ENCODE measurements at places on chromosomes 3 and 15.

- no peak for DNase-seq
These were observed 105.5 kb downstream of the SLC25A26 start for GRCh38 chr3:66326340-66326739.

DNA sequence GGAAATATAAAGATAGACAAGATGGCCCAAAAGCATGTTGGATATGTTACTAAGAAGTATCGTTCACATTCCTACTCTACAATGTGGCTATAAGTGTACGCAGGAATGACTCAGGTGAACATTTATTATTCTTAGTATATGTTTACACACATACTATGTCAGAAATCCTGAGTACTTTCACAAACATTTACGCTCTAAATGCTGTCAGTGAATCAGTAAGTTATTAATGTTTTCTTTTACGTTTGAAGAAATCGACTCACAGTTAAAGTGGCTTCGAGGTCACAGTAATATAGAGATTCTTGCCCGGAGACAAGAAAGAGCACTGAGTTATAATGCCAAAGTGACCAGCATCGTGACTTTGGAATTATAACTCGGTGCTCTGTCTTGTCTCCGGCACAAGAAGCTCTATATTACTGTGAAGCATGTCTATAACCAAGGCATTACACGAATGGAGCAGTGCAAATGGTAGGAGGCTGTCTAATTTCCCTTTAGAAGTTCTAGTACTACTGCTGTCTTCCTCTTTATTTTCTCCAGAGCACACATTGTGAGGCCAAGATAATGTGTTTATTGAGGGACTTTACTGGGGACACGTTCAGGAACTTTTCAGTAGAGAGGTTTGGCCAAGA lies 61.8 kb upstream of the P3H2 start:
- DNase-seq: no peak

DNA sequence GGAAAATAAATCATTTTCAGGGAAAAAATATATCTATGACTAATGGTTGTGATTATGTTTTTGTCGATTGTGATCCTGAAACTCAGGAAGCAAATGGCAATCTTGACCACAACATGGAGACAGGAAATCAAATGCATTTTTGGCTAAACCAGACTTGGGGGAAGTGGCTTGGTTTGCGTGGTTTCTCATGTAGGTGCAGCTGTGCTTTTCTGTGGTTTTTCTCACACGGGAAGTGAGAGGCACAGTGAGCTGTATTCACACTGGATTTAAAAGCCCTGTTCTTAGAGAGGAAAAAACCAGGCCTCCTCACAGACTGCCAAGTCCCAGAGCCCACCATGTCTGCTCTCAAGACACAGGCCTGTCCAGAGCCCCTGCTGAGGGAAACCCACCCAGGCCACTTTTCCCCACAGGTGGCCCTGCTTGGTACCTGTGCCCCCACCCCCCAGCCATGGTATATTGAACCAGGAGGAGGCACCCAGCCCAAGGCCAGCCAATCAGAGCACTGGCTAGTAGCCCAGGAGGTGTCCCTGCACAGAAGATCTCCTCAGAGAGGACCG lies 46.1 kb downstream of the BTD start:
- DNase-seq: peak; percentile 57

- no peak for DNase-seq
These were observed 44.3 kb upstream of the FGD5 start for GRCh38 chr3:14774431-14774830.

DNA sequence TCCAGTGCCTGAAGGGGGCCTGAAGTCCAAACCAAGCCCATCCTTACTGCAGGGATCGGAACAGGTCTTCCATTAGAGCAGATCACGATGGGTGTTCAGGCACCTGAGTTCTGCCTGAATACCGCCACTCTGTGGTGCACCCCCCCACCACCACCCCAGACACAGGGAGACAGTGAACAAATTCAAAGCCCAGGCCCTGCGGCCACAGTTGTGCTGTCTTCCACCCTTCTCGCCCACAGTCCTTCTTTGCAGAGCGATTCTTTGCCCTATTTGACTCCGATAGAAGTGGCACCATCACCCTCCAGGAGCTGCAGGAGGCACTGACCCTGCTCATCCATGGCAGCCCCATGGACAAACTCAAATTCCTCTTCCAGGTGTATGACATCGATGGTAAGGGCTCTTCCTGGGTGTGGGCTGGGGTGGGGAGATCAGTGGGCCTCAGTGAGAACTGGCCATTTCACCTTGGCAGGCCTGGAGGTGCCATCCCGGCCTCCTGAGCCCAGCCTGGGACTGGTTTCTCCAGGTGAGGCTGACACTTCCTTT lies 13.6 kb downstream of the NOX5 start:
- no peak for DNase-seq

All from left hindlimb (tissue), 1 donor.